ENCODE measurements at places on chromosomes 16 and 17. TPM values are rescaled to one million over a fixed set of nuclear protein-coding genes. Genes with fewer than 3 reads are reported as not detected.
A peak's percentile ranks its signal among the peaks of the same experiment; 100 is the strongest.

DNA sequence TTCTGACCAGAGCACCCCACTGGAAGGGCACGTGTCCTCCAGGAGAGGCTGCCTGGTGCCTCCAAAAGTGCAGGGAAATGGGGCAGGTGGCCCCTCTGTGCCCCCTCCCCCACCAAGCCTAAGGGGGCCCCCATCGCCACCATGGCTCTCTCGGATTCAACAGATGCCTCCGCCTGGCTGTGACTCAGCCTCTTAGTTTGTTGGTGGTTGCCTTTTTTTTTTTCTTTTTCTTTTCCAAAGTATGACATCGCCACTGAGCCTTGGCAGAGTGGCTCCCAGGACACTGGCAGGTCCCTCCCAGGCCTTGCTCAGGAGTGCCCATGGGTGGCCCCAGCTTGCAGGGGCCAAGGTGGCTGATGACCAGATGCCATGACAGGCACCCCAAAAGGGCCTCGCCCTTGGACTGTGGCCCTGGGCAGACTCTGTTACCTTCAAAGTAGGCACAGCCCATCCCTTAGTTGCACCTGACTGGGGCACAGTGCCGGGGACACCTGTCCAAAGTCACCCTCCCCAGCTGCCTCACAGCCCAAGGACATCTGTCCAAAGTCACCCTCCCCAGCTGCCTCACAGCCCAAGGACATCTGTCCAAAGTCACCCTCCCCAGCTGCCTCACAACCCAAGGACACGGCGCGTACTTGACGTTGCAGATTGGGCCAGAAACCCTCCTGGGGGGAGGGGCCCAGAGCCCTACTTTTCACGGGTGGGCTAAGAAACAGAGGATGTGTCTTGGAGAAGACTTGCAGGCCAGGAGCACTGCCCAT lies 29.6 kb downstream of the NPTX1 start:
- H3K36me3 ChIP-seq = no peaks in the 10 kb centered on the region
- H3K4me1 ChIP-seq = peaks cover 2% of the 10 kb centered on the region
- no peak overlapping the region for H3K4me3 ChIP-seq
- DNase-seq = no peak
- H3K27ac ChIP-seq = no peak overlapping the region
- H3K27me3 ChIP-seq = peaks cover 11% of the 10 kb centered on the region

DNA sequence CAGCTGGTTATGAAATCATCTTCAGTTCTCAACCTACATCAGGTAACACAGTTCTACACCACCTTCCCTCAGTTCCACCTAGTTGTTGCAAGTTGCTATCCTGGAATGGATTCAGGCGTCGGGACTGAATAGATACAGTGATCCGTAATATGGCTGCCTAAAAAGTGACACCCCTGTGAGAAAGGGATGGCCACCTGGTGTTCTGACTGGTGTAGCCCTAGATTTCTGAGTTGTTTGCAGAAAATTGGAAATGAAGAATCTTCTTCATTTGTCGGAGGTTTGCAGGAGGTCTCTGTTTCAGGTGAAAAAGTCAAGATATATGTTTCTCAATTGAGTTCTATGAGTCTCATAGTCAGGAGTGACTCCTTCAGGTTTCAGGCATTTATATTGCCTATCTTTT lies 225.8 kb upstream of the ELAC2 start:
- no peaks in the 10 kb centered on the region for H3K36me3 ChIP-seq
- no peak overlapping the region for H3K4me3 ChIP-seq
- no peak for DNase-seq
- H3K27ac ChIP-seq = no peak overlapping the region

The TSNAXIP1 gene
- total RNA-seq = 4.1 TPM

GRCh38 chr16:75929046-75929445 lies 202.8 kb upstream of the CPHXL start:
- H3K27ac ChIP-seq = no peak overlapping the region
- H3K4me3 ChIP-seq = no peak overlapping the region
- H3K27me3 ChIP-seq = no peaks in the 10 kb centered on the region

DNA sequence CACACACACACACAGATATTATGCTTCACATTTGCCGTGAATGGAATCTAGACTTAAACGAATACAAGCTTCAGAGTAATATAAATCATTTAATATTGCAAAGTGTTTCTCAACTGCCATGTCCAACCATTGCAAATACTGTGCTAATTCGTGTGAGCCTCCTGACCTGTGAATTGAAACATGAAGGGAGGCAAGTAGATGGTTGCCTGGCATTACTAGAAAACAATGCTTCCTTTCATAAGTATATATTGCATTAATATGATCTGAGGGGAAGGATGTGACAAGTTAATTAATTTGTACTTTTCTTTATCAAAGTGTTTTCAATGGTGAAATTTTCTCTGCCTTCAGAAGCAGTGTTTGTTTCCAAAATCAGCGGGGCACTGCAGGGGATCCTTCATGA lies 25.7 kb upstream of the GPR139 start:
- H3K27me3 ChIP-seq = no peaks in the 10 kb centered on the region
- no peaks in the 10 kb centered on the region for H3K36me3 ChIP-seq
- H3K4me3 ChIP-seq = no peak overlapping the region
- no peak overlapping the region for H3K27ac ChIP-seq
- no peak for DNase-seq
- no peaks in the 10 kb centered on the region for H3K4me1 ChIP-seq

The TEKT5 gene
- 0.50 TPM for total RNA-seq

DNA sequence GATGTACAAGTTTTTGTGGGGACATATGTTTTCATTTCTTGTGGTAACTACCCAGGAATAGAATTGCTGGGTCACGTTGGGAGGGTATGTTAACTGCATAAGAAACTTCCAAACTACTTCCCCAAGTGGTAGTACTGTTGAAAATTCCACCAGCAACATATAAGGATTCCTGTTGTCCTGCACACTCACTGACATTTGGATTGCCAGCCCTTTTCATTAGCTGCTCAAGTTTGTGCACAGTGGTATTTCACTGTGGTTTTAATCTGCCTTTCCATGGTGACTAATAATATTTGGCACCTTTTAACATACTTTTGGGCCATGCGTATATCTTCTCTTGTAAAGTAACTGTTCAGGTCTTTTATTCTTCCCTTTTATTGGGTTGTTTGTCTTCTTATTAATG lies 103.3 kb downstream of the GNAO1 start:
- H3K27ac ChIP-seq = no peak overlapping the region
- H3K27me3 ChIP-seq = peaks cover 17% of the 10 kb centered on the region
- H3K4me3 ChIP-seq = no peak overlapping the region
- H3K4me1 ChIP-seq = peaks cover 5% of the 10 kb centered on the region

DNA sequence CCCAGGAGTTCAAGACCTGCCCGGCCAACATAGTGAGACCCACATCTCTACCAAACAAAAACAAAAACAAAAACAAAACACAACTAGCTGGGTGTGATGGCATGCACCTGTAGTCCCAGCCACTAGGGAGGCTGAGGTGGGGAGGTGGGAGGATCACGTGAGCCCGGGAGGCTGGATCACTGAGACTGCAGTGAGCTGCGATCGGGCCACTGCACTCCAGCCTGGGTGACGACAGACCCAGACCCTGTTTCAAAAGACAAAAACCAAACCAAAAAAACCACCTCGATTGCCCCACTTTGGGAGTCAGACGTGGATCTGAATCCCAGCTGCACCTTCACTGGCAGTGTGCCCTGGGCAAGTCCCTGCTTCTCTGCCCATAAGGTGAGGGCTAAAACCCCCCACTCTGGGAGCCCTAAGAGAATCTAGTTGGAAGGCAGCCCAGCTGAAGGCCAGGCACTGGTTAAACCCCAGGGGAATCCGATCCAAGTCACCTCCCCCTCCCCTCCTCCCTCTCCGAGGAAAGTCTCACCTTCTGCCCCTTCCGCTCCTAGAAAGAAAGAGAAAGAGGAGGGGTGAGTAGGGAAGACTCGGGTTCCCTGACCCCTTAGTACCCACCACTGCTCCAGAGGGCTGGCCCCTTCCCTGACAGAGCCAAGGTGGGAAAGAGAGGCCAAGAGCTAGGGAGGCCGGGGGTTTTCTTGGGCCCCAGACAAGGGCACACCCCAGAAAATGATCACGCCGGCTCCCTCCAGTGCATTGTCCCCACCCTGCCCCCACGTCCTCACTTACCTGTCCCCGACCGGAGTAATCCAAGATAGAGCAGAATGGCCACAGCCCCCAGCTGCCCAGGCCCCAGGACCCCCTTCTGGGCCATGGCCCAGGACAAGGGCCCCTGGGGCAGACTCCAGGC lies 647 bp downstream of the PRSS8 start:
- H3K27me3 ChIP-seq = no peaks in the 10 kb centered on the region
- H3K4me1 ChIP-seq = peaks cover 6% of the 10 kb centered on the region
- peaks cover 2% of the 10 kb centered on the region for H3K36me3 ChIP-seq
- no peak overlapping the region for H3K4me3 ChIP-seq
- no peak overlapping the region for H3K27ac ChIP-seq

DNA sequence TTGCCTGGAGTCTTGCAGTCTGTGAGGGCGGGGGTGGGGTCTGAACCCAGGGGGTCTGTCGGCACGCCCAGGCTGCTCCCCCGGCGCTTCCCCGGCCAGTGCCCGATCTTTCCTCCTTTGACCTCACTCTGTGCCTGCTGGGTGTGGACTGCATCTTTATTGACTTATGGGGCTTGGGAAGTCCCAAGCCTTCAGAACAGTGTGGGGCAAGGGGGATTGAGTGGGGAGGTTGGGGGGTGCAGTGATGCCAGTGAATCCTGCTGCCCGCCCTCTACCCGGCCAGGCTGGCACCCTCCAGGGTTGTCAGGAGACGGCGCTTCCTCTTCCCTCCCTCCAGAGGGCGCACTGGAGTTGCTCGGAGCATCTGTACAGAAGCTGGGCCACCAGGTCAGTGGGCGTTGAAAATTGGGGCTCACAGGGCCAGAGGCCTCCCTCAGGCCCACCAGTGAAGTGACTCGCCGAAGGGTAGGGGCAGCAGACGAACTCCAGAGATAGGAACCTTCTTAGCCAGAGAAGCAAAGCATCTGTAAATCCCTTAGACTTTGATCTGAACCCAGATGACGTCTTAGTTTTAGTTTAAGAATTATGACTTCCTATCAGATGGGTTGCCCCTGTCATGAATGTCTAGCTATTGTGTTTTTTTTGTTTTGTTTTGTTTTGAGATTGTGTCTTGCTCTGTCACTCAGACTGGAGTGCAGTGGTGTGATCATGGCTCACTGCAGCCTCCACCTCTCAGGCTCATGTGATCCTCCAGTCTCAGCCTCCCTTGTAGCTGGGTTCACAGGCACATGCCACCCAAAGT lies 184.8 kb upstream of the CIBAR2 start:
- no peaks in the 10 kb centered on the region for H3K36me3 ChIP-seq
- H3K4me1 ChIP-seq = peaks cover 13% of the 10 kb centered on the region
- no peaks in the 10 kb centered on the region for H3K27me3 ChIP-seq
- DNase-seq = no peak

- H3K4me1 ChIP-seq = peaks cover 2% of the 10 kb centered on the region
- no peak overlapping the region for H3K4me3 ChIP-seq
- DNase-seq = no peak
Observed at GRCh38 chr16:3029491-3030221, 5.8 kb downstream of the THOC6 start.

GRCh38 chr17:12631076-12631475 lies 34.6 kb upstream of the MYOCD start:
- H3K27ac ChIP-seq = no peak overlapping the region
- DNase-seq = no peak
- peaks cover 28% of the 10 kb centered on the region for H3K4me1 ChIP-seq
- H3K27me3 ChIP-seq = no peaks in the 10 kb centered on the region
- no peak overlapping the region for H3K4me3 ChIP-seq

DNA sequence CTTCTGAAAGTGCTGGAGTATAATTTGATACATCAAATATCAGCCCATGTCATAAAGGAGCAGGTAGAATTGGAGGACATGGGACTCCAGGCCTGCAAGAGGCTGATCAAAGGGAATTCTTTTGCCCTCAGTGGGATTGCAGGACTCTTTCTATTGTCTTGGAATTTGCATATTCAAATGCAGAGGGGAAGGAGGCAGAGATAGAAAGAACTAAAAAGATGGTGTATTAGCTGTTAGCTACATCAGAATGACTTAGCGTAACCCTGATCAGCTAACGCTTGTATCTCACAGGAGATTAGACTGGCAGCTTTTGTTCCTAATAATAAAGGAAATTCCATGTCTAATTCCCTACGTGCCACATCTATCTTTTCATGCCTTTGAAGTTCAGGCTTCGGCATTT lies 1014.7 kb upstream of the RBFOX1 start:
- DNase-seq = no peak
- no peaks in the 10 kb centered on the region for H3K4me1 ChIP-seq
- H3K27ac ChIP-seq = no peak overlapping the region
- H3K4me3 ChIP-seq = no peak overlapping the region
- no peaks in the 10 kb centered on the region for H3K36me3 ChIP-seq
- H3K27me3 ChIP-seq = no peaks in the 10 kb centered on the region

GRCh38 chr17:38872671-38873385 lies 3.0 kb downstream of the LASP1 start:
- H3K4me3 ChIP-seq = peak overlapping the region; percentile 94
- DNase-seq = no peak
- H3K27me3 ChIP-seq = no peaks in the 10 kb centered on the region
- peak overlapping the region; percentile 84 for H3K27ac ChIP-seq

- H3K27me3 ChIP-seq = peaks cover 10% of the 10 kb centered on the region
- no peak overlapping the region for H3K4me3 ChIP-seq
- H3K36me3 ChIP-seq = no peaks in the 10 kb centered on the region
- no peak for DNase-seq
Observed at GRCh38 chr17:42067371-42068091, 17.1 kb upstream of the C17orf113 start.

The TLE7 gene
- not detected for total RNA-seq

- no peak overlapping the region for H3K4me3 ChIP-seq
- DNase-seq = no peak
- H3K4me1 ChIP-seq = peaks cover 3% of the 10 kb centered on the region
- H3K27me3 ChIP-seq = peaks cover 18% of the 10 kb centered on the region
Observed at GRCh38 chr17:81967244-81967532, 6.2 kb upstream of the NOTUM start.

DNA sequence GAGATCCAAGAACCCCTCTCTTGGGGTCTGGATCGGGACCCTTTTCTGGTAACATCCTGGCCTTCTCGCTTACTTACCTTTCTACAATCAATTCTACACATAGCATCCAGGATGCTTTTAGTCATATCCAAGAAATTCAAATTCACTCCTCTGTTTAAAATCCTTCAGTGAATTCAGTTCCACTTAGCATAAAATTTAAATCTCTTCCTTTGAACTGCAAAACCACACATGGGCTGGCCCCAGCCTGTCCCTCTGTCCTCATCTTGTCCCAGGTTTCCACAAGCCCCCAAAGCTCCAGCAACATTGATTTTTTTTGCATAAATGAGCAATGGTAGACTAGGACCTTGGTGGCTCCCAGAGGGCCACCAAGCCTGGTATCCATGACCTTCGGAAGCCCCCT lies 96.4 kb upstream of the C16orf82 start:
- no peaks in the 10 kb centered on the region for H3K27me3 ChIP-seq
- H3K4me1 ChIP-seq = no peaks in the 10 kb centered on the region
- no peaks in the 10 kb centered on the region for H3K36me3 ChIP-seq
- no peak for DNase-seq
- no peak overlapping the region for H3K27ac ChIP-seq

- no peak overlapping the region for H3K4me3 ChIP-seq
- H3K27ac ChIP-seq = peak overlapping the region; percentile 43
- no peak for DNase-seq
- peaks cover 27% of the 10 kb centered on the region for H3K4me1 ChIP-seq
- H3K27me3 ChIP-seq = no peaks in the 10 kb centered on the region
Observed at GRCh38 chr17:79831265-79832217, 7.7 kb downstream of the CBX4 start.

GRCh38 chr16:58000706-58001676 lies at the start of gene USB1:
TSS of gene USB1 (plus strand) at chr16:58001407. CDS start at chr16:58001484, 77 bp downstream.
- H3K36me3 ChIP-seq = peaks cover 11% of the 10 kb centered on the region
- H3K27ac ChIP-seq = peak within 1 kb of the TSS; percentile 79
- H3K27me3 ChIP-seq = no peaks in the 10 kb centered on the region
- peak within 1 kb of the TSS; percentile 92 for H3K4me3 ChIP-seq

Measured in osteocyte (in vitro differentiated cells).